Kasumi-1 (cell line): ENCODE measurements at places on chromosomes 7 and 10.

- no peak for DNase-seq
Observed at GRCh38 chr10:49381111-49381900, 14.6 kb downstream of the DRGX start.

DNA sequence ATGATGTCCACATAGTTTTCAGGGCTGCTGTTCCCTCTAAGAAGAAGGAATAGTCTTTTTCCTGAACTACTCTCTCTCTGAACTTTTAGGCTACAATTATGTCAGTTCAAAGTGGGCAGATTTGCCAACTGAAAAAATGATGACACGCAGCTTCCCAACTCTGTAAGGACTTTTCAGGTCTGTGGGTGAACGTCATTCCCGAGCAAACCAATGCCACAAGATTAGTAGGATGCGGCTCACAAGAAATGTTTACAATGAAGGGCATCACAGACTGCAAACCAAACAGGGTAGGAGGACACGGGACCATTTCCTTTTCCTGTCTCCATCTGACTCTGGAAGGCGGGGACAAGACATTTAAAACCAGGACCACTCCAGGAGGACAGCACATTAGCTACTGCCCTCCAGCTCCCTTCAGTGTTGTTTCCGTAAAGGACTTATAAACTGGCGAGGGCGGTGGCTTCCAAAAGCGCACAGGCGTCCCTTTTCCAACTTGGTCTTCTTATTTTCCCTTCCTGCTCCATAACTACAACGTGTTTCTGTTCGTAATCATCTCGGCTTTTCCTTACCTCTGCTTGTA is 539 bp upstream of the MKLN1 start:
- DNase-seq, result peak; percentile 68

GRCh38 chr7:150515248-150516147 is 826 bp downstream of the GIMAP7 start:
- DNase-seq, result no peak

DNA sequence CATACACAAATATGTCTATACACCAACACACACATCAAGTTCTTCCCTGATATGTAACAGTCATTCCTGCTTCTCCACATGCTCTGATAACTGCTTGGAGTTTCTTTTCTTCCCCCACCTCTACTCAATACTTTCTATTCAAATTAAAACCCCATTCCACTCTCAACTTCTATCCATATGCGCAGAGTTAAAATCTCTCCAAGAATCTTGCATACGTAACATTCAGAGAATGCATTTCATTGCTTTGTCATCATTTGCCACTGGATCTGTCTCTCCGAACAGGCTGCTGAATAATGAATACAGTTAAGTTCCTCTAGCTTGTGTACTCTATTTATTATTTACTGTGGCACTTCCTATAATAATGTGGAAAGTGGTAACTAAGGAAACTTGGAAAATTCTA is 68.8 kb downstream of the DGKB start:
- DNase-seq, result no peak

GRCh38 chr10:33776419-33777070 is 442.1 kb upstream of the NRP1 start:
- no peak for DNase-seq

DNA sequence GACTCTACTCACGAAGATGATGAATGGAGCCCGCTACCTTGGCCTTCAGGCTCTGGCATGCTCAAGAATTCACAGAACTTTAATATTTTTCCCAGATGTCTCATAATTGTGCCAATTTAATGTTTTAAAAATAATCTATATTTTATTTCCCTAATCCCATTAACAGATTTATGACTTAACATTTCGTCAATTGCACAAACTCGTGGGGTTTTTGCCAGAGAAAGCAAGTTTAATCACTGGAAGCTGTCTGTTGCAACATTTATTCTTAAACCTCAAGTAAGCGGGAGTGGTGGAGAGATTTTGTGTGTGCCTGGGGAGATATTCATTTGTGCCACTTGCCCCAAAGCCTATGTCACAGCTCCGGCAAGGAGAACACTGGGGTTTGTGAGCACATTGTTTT is 117.9 kb downstream of the TEX36 start:
- no peak for DNase-seq

GRCh38 chr10:62194924-62195674 is 73.5 kb downstream of the RTKN2 start:
- DNase-seq, result no peak

DNA sequence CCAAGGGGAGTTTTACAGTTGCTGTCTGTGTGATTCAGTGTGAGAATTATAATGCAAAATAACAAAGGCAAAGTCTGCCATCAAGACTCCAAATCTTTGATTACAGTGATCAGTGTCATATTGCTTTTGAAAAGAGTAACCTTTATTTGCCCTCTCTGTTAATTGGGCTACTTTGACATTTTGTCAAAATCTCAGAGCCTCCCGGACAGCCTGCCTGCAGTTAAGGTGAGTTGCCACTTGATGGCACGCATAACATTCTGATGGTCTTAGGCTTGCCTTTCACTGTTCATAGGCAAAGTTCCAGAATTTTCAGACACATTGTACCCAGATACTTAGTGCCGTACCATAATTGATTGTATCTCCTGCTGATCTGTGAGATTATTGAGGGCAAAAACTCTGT is 253.5 kb downstream of the ABCA13 start:
- peak; percentile 51 for DNase-seq

DNA sequence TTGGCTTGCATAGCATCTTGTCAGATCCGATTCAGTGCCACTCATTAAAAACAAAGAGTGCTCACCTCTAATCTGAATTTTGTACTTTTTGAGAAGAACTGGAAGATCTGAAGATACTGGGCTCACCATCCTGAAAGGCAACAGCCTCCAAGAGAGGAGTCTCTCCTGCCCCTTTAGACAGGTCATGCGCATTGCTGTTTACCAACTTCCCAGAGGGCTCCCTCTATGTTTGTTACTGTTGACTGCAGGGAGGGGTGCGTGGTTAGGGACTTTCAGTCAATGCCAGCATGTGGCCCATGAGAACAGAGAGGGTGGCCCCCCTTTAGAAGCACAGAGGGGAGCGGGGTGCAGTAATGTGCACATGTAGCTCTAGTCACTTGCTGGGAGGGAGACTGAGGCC is 33.2 kb upstream of the CABCOCO1 start:
- DNase-seq, result no peak

DNA sequence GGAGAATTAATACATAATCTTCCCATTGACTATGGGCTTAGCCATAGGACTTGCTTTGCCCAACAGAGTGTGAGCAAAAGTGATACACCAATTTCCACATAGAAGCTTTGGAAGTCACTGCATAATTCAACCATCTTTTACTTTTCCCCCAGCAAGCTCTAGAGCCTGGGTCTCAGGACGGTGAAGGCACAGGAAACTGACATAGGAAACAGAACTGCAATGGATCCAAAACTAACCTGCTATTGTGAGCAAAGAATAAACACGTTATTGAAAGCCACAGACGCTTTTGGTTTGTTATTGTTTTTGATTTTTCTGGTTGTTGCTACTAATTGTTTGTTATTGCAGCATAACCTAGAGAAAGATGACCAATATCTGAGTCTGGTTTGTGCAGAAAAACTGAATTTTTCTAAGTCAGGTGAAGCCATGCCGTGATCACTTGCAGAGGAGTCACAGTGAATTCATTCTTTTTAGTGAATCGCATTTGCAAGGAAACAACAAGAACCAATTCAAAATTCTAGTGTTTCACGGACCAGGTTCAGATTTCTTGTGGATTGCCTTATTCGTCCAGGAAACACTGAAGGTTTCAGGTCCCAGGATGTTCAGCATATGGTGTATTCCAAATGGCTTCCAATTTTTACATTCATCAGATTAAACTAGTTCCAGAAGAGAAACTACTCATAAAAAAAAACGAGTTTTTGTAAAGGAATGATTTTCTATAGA is 52.8 kb downstream of the CUBN start:
- DNase-seq, result no peak

GRCh38 chr7:818031-818699 is 14.1 kb upstream of the SUN1 start:
- no peak for DNase-seq

DNA sequence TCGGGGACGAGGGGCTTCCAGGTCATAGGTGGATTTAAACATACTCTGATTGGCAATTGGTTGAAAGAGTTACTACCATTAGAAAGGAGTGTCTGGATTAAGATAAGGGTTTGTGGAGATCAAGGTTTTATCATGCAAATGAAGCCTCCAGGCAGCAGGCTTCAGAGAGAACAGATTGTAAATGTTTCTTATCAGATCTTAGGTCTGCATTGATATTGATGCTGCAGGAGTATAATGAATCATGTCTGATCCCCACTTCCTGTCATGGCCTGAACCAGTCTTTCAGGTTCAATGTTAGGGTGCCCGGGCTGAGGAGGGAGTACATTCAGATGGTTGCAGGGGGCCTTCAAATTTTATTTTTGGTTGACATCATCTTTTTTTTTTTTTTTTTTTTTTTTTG is 51.4 kb downstream of the SH3PXD2A start:
- no peak for DNase-seq

GRCh38 chr10:133324857-133325260 is 11.8 kb downstream of the CALY start:
- DNase-seq, result no peak

DNA sequence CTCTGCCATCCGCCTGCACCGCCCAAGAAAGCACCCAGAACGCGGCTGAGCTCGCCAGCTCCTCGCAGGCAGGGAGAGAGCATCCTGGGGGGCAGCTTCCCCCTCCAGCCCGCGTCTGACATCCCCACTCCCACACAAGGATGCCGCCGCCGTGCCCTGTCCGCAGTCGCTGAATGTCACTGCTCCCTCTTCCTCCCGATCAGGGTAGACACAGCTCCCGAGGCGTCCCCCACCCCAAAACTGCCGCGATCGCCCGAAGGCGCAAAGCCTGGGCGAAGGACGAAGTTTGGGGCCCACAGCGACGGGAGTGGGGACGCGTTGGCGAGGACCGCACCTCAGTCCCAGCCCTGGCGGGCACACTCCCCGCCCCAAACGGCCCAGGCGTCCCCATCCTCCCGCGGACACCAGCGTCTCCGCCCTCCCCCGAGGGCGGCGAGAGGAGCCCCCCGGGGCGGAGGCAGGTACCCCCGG is 1.5 kb upstream of the KAT6B start:
- peak; percentile 88 for DNase-seq

- no peak for DNase-seq
Observed at GRCh38 chr10:970311-971149, 17.7 kb upstream of the GTPBP4 start.
